ENCODE measurements at places on chromosomes 5 and 9.

DNA sequence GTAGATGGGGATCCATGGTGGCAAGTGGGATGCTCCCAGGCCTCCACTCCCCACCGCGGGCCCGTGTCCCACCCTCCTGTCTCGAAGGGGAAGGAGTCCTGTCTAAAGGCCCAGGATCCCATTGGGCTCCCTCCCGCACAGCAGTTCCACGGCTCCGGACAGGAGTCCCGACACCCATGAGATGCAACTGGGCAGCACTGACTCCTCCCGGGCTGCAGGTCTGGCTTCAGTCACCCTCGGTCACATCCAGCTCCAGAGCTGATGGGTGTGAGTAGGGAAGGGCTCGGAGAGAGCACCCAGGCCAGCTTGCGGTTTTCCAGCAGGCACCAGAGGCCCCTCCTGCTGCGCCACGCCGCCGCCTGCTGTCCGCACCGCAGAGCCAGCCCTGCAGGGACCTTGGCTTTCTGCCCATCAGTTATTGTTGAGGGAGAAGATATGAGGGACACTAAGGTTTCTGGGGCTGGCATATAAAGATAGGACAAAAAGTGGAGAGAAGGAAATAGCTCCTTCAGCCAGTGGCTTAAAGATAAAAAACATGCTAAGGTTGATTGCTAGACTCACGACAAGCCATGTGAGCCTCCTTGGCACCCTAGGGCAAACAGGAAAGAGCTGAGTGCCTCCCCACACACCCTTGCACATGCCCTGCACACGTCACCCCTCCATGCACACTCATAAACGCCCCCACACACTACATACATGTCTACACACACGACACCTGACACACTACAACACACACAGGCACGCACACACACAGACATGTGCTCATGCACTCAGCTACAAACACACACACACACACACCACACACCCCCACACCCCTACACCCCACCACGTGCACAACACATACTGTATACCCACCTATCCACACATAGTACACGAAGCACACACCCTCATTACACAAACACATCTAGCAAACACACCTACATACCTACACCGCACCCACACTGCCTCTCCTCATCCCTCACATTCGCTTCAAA, 79.0 kb downstream of the AK8 start:
- DNase-seq: no peak
- no peak overlapping the region for H3K4me3 ChIP-seq
- peaks cover 5% of the 10 kb centered on the region for H3K27me3 ChIP-seq
- no peaks in the 10 kb centered on the region for H3K36me3 ChIP-seq

- H3K4me3 ChIP-seq: no peak overlapping the region
- no peaks in the 10 kb centered on the region for H3K4me1 ChIP-seq
- no peak for DNase-seq
- no peaks in the 10 kb centered on the region for H3K36me3 ChIP-seq
- H3K27ac ChIP-seq: no peak overlapping the region
Measured at GRCh38 chr5:33936004-33936380, 194 bp upstream of the RXFP3 start.

GRCh38 chr5:177131019-177131320, 2.6 kb upstream of the NSD1 start:
- DNase-seq: no peak
- no peaks in the 10 kb centered on the region for H3K27me3 ChIP-seq
- H3K36me3 ChIP-seq: peaks cover 10% of the 10 kb centered on the region
- no peak overlapping the region for H3K27ac ChIP-seq
- no peak overlapping the region for H3K4me3 ChIP-seq
- H3K4me1 ChIP-seq: peaks cover 14% of the 10 kb centered on the region

DNA sequence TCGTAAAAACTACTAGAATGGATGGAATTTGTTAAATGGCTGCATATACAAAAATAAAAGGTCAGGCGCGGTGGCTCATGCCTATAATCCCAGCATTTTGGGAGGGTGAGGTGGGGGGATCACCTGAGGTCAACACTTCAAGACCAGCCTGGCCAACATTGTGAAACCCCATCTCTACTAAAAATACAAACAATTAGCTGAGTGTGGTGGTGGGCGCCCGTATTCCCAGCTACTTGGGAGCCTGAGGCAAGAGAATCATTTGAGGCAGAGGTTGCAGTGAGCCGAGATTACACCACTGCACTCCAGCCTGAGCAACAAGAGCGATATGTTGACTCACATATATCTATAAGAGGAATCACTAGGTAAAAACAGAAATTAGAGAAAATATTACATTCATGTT, 9.3 kb upstream of the GPR150 start:
- no peak overlapping the region for H3K27ac ChIP-seq
- H3K36me3 ChIP-seq: no peaks in the 10 kb centered on the region
- no peaks in the 10 kb centered on the region for H3K4me1 ChIP-seq
- DNase-seq: no peak
- H3K27me3 ChIP-seq: no peaks in the 10 kb centered on the region
- H3K4me3 ChIP-seq: no peak overlapping the region

- no peak overlapping the region for H3K27ac ChIP-seq
- no peaks in the 10 kb centered on the region for H3K4me1 ChIP-seq
- no peak overlapping the region for H3K4me3 ChIP-seq
- DNase-seq: no peak
- H3K36me3 ChIP-seq: no peaks in the 10 kb centered on the region
- peaks cover 14% of the 10 kb centered on the region for H3K27me3 ChIP-seq
Measured at GRCh38 chr5:155953335-155953734, 373.6 kb upstream of the SGCD start.

GRCh38 chr9:124449381-124450151, 685 bp upstream of the ADGRD2 start:
- no peak overlapping the region for H3K27ac ChIP-seq
- H3K4me3 ChIP-seq: no peak overlapping the region
- no peaks in the 10 kb centered on the region for H3K4me1 ChIP-seq
- H3K36me3 ChIP-seq: no peaks in the 10 kb centered on the region

DNA sequence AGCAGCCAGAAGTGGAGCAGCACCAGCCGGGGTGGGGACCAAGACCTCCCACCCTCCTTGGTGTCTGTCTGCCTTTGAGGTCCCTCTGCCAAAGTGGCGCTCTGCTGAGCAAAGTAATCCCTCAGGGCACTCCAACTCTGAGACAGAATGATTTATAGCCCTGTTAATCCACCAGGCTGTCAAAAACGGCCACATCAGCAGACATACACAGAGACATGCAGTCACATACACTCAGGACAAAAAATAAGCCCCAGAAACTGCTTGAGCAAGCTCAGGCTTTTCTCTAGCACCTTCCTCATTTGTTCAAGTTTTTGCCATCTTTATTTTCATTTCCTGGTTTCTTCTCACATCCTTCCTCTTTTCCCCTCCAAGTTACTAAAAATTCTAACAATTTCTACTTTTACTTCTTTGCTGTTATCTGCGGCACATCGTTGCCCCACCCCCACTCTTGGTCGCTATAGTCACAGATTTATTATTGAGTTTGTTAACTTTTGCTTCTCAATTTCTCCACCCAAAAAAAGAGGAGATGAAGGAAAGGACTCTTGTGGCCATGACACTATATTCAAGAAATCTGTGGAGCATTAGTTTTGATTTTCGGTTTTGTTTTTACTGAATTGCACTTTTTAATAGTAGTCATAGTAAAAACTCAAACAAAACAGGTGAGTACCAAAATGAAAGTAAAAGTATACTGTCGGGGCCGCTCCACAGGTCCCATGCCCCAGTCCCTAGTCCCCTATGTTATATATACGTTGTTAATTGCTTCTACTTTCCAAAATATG, 17.4 kb upstream of the ADRB2 start:
- H3K27me3 ChIP-seq: peaks cover 6% of the 10 kb centered on the region
- H3K27ac ChIP-seq: no peak overlapping the region
- DNase-seq: no peak
- H3K36me3 ChIP-seq: no peaks in the 10 kb centered on the region
- H3K4me3 ChIP-seq: no peak overlapping the region

DNA sequence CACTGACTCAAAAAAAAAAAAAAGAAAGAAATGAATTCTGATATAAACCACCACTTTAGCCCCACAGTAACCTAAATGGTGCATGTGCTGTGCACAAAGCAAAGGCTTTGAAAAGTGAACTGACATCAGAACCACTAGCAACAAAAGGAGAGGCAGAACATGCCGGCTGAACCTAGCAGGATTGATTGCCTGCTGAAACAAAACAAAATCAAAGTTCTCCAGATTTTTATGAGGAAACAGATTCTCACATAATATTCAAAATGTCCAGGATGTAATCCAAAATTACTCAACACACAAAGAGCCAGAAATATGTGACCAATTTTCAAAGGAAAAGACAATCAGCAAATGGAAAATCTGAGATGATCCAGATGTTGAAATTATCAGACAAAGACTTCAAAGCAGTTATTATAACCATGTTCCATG, 37.9 kb downstream of the UBTD2 start:
- no peaks in the 10 kb centered on the region for H3K27me3 ChIP-seq
- H3K4me1 ChIP-seq: no peaks in the 10 kb centered on the region
- no peak for DNase-seq
- H3K4me3 ChIP-seq: no peak overlapping the region

DNA sequence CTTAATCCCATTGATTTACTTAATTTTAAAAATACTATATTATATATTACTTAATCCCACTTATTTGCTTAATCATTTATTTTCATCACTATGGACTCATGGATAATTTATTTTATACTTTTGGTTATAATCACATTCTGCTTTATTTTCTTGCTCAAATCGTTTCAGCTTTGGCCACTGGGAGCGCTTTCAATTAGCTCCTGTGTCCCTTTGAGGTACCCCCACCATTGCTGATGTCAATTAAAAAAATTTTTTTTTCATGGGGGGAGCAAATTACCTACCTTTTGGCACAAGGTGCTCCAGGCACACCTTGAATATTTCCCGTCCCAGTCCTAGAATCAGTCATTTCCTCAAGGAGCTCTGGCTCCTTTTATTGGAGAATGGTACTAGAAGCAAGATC, 1.4 kb upstream of the TRIO start:
- H3K4me3 ChIP-seq: no peak overlapping the region
- H3K27me3 ChIP-seq: peaks cover 23% of the 10 kb centered on the region
- H3K27ac ChIP-seq: no peak overlapping the region
- peaks cover 10% of the 10 kb centered on the region for H3K4me1 ChIP-seq
- no peaks in the 10 kb centered on the region for H3K36me3 ChIP-seq

DNA sequence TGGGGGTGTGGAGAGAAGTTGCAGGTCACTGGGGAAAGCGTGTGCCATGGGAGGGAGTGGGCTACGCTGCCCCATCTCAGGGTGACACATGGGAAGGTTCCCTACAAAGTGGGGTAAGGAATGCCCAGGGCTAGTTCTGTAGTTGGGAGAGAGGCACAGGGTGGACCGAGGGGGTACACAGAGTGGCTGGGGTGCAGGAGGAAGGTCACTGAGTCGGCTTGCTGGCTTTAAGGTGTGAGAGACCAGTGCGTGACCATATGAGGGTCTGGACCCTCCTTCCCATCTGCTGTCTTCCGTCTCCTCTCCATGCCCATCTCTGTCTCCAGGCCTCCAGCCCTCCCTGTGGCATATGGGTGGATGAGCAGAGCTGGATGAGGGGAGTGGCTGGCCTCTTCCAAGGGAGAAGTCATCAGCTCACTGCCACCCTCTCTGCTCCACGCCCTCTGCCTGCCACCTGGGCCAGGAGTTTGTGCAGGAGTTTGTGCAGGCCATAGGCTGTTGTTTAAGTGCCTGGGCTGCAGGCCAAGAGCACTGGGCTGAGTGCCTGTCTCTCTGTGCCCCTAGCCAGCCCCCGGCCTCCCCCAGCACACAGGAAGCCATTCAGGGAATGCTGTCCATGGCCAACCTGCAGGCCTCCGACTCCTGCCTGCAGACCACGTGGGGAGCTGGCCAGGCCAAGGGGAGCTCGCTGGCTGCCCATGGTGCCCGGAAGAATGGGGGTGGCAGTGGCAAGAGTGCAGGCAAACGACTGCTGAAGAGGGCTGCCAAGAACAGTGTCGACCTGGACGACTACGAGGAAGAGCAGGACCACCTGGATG, 96.8 kb downstream of the PHF2 start:
- H3K36me3 ChIP-seq: peaks cover 53% of the 10 kb centered on the region
- DNase-seq: peak; percentile 14

DNA sequence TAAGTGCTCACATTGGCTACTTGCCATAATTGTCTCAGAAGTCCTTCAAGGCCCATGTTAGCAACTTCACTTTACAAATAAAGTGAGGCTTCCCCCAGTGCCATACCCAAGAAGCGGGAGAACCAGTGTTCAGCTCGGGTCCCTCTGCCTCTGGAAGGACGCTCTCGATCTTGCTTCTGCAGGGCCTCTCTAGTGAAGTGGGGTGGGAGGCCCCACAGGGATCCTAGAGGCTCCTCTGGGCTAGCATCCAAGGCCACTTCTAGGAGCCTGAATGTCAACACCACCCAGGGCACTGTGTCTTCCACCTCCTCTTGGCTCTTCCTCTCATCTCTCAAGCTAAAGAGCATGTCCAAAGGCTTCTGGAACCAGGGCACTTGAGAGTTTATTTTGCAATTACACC, 282.5 kb downstream of the GADD45G start:
- H3K27ac ChIP-seq: no peak overlapping the region
- H3K27me3 ChIP-seq: no peaks in the 10 kb centered on the region
- H3K4me1 ChIP-seq: no peaks in the 10 kb centered on the region
- H3K4me3 ChIP-seq: no peak overlapping the region
- H3K36me3 ChIP-seq: no peaks in the 10 kb centered on the region

DNA sequence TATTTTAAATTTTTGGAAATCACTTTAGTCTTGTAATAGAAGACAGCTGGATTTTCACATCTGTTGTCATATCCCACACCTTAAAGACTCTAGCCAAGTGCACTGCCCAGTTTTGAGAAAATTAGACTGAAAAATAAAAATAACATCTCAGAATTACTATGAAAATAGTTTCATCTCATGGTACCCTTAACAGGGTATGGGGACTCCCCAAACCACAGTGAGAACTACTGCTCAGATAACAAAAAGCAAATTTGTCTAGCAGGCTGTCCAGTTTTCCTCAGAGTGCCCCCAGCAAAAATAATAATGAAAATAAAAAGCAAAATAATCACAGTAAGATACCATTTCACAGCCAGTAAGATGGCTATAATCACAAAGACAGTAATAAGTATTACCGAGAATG, 6.5 kb downstream of the UBQLN1 start:
- DNase-seq: no peak
- no peak overlapping the region for H3K27ac ChIP-seq
- no peaks in the 10 kb centered on the region for H3K27me3 ChIP-seq
- H3K4me1 ChIP-seq: peaks cover 30% of the 10 kb centered on the region
- no peak overlapping the region for H3K4me3 ChIP-seq

DNA sequence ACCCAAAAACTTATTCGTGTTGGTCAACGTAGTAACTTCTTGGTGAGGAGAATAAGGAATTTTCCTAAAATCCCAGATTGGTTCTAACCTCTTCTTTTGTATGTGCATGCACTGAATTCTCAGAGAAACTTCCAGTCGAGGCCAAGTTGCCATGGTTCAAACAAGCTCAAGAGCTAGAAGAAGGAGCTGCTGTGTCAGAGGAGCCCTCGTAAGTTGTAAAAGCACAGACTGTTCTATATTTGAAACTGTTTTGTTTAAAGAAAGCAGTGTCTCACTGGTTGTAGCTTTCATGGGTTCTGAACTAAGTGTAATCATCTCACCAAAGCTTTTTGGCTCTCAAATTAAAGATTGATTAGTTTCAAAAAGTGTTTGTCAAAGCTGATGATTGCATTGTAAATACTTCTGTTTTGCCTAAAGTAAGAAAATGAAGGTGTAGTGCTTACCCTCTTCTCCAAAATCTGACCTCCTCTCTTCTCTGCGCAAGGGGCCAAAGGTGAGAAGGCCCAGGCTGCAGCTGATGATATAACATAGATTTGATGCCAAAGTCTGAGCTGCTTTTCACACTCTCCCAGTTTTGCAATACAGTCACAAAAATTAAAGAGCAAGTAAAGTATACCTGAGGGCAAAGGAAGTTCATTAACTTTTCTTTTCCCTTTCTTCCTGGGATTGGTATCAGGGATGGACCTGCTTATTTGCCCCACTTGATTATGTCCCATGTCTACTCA, 210.8 kb downstream of the ADAMTSL1 start:
- H3K27ac ChIP-seq: no peak overlapping the region
- H3K36me3 ChIP-seq: no peaks in the 10 kb centered on the region
- no peaks in the 10 kb centered on the region for H3K27me3 ChIP-seq
- H3K4me1 ChIP-seq: no peaks in the 10 kb centered on the region
